Stimulated activated CD4-positive, alpha-beta T cell treated with anti-CD3 and anti-CD28 coated beads, TNF-alpha, amount 100 ng/mL, for 48 hours (primary cell): ENCODE measurements at places on chromosomes 7 and 10.

GRCh38 chr7:5284304-5285281, 1.9 kb downstream of the SLC29A4 start:
- no peak for DNase-seq

GRCh38 chr7:155198901-155199845, 98.5 kb upstream of the INSIG1 start:
- DNase-seq, result peak; percentile 39

DNA sequence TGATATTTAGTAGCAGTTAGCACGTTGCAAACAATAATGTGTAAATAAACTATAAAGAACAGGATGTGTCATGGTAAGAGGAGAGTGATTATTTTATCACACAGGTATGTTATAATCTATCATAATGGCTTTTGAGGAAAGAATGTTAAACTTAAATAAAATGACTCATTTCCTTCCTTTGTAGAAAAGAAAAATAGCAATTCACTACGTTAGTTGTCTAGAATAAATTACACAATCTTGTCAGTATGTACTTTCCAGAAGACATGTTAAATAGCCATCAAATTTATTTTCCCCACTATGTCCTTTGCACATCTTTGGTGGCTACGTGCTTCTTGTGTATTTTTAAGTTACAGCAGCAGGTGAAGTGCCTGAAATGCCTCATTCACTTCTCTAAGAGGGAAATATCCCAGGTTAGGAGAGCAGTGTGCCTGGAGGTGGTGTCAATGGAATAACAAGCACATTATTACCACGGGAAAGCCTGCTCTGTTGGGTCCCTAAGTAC, 133.8 kb downstream of the SEMA3A start:
- DNase-seq, result no peak

DNA sequence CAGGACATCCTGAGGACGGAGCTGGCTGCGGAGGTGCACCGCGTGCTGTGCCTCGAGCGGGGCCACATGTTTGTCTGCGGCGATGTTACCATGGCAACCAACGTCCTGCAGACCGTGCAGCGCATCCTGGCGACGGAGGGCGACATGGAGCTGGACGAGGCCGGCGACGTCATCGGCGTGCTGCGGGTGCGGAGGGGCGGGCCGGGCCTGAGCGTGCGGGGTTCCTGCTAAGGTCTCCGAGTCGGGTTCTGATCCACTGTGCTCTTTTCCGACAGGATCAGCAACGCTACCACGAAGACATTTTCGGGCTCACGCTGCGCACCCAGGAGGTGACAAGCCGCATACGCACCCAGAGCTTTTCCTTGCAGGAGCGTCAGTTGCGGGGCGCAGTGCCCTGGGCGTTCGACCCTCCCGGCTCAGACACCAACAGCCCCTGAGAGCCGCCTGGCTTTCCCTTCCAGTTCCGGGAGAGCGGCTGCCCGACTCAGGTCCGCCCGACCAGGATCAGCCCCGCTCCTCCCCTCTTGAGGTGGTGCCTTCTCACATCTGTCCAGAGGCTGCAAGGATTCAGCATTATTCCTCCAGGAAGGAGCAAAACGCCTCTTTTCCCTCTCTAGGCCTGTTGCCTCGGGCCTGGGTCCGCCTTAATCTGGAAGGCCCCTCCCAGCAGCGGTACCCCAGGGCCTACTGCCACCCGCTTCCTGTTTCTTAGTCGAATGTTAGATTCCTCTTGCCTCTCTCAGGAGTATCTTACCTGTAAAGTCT, 10.4 kb downstream of the ATG9B start:
- DNase-seq, result peak; percentile 83

DNA sequence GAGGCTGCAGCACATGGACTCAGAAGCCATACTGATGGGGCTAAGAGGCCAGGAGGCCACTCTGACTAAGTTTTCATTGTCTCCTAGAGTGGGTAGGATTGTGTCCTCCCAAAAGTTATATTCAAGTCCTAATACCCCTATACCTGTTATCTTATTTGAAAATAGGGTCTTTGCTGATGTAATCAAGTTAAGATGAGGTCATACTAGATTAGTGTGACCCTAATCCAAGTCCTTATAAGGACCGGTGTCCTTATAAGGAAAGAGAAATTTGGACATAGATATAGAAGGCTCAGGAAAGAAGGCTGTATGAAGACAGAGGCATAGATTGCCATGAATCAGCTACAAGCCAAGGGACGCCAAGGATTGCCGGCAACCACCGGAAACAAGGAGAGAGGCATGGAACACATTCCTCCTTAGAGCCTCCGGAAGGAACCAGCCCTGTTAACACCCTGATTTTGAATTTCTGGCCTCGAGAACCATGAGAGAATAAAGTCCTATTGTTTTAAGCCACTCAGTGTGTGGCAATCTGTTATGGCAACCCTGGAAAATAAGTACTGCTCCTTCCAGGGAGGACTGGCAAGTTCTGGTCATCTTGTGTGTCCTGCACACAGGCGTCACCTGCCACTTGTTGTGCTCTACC, 157.0 kb downstream of the EMX2 start:
- DNase-seq, result no peak

DNA sequence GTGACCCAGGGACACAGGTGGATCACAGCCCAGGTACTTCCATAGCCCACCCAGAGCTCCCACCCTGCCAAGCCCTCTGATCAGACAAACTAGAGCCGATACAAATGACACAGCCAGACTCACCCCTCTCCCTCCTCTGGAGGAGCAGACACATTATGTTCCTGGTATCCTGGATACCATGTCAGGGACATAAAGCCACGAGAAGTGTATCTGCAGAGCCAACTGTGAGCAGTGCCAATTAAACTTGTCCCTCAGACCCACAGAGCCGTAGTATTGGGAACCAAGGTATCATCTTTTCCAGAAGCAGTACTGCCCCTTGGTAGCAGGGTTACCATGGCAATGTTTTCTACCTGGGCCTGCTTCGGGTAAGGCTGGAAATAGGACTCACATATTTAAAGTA, 47.3 kb upstream of the CPXM2 start:
- no peak for DNase-seq

DNA sequence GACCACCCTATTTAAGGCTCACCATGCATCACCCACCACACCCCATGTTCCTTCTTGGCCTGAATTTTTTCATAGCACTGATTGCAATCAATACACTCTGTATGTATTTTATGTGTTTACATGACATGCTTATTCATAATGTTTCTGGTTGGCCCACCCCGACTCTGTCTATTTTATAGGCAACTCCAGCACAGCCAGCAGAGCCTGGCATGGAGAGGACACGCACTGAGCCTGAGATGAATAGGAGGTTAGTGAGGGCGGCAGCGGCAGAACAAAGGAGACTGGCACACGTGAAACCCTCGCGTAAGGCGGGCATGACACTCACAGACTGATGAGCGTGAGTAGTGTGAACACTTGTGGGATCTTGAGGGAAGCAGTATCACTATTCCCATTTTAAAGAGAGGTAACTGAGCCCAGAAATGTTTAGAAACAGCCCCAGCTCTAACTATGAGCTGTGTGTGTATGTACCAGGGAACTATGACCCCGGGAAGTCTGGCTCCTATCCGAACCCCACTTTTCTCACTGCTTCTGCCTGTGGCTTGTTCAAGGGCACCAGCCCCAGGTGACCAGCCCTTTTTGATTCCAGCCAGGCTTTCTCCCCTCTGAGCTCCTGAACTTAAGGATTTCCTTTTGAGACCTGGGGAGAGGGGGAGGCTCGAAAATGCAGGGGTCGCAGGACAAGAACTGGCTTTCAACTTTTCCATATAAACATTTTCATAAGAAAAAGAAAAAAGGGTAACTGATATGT, 113.3 kb downstream of the ARHGAP22 start:
- no peak for DNase-seq

- DNase-seq, result no peak
These were observed 17.4 kb downstream of the HBP1 start for GRCh38 chr7:107186240-107186639.

DNA sequence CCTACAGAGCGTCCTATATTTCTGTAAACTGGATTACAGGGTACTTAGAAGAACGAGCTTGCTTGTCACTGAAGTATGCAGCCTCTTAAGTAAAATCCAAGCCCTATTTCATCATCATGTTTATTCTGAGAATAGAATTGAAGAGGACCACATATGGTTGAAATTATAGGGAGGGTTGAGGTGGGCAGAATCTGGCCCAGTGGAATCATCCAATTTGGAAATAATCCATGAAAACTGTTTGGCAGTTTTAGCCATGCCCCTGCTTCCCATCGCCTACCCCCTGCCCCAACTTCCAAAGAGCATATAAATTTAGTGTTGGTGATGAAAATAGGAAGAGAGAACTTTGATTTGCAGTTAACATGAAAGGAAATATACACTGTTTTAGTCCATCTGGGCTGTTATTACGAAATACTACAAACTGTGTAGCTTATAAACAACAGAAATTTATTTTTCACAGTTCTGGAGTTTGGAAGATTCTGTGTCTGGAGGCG, 150.4 kb downstream of the PRKG1 start:
- DNase-seq, result no peak

GRCh38 chr7:81036871-81037270, 118.0 kb upstream of the SEMA3C start:
- DNase-seq, result no peak

- no peak for DNase-seq
These were observed 132.3 kb downstream of the DPY19L1 start for GRCh38 chr7:34904987-34905386.

DNA sequence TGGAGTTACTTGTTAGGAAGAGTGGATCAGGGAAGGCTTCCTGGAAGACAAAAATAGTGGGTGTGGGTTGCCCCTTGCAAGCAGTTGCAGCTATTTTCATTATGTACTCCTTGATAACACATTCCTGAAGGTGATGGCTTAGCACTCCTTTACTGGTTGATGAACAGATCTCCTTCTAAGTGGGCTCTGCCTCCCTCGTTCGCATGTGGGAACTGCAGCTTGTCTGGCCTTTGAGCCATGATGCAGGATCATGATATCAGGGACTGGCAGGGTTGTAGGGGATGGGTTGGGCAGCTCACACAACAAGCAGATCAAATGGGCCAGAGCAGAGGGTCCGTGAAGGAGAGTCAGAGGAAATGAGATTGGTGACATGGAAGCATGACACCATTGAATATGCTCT, 28.8 kb upstream of the LRRC4 start:
- DNase-seq, result no peak

- no peak for DNase-seq
These were observed 143.0 kb downstream of the NEURL1 start for GRCh38 chr10:103636492-103636891.

DNA sequence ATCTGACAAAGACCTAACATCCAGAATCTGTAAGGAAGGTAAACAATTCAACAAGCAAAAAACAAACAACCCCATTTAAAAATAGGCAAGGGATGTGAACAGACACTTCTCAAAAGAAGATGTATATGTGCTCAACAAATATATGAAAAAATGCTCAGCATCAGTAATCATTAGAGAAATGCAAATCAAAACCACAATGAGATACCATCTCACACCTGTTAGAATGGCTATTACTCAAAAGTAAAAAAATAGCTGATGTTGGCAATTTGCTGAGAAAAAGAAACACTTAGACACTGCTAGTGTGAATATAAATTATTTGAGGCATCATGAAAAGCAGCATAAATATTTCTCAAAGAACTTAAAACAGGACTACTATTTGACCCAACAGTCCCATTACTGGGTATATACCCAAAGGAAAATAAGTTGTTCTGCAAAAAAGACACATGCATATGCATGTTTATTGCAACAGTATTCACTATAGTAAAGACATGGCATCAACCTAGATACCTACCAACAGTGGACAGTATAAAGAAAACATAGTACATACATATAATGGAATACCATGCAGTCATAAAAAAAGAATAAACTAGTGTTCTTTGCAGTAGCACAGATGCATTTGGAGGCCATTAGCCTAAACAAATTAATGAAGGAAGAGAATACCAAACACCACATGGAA, 980.1 kb downstream of the KCNMA1 start:
- DNase-seq, result no peak

GRCh38 chr10:100670828-100671479, 74.4 kb upstream of the PAX2 start:
- DNase-seq, result peak; percentile 64

DNA sequence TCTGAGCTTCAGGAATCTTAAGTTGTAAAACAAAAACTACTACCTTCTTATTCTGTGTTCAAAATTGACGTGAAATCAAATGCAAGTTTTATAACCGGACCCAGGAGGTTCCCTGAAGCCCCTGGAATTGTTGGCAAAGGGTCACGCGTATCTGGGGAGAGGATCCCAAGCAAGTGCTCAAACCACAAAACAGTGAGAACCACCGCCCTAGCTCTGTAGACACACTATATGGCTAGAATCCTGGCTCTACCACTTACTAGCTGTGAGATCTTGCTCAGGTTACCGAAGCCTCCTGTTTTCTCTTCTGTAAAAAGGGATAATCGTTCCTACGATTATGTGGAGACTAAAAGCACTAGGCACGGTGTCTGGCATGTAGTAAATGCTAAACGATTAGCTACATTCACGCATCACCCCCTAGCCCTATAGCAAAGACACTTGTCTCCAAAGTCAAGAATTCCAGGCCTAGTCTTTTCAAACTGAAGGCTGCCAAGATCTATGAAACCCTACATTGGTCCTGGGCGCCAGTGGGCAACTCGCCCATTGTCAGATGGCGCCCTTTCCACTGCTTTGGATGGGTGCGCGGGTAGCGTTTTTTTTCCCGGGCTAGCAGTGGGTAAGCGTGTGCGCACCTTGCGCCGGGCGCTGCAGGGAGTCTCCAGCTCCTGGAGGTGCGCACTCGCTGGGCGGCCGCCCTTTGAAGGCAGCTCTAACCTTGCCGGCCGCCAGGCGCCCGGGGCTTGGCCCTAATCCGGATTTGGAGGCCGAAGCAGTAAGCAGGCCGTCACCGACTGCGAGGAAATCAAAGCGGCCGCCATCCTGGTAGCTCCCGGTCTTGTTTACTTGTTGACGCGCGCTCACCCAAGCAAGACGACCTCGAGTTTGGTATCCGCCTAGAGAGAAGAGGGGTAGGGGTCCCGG, 11.6 kb upstream of the NKX2-3 start:
- DNase-seq, result no peak

GRCh38 chr10:30510184-30510931, 76.4 kb downstream of the MAP3K8 start:
- DNase-seq, result no peak

DNA sequence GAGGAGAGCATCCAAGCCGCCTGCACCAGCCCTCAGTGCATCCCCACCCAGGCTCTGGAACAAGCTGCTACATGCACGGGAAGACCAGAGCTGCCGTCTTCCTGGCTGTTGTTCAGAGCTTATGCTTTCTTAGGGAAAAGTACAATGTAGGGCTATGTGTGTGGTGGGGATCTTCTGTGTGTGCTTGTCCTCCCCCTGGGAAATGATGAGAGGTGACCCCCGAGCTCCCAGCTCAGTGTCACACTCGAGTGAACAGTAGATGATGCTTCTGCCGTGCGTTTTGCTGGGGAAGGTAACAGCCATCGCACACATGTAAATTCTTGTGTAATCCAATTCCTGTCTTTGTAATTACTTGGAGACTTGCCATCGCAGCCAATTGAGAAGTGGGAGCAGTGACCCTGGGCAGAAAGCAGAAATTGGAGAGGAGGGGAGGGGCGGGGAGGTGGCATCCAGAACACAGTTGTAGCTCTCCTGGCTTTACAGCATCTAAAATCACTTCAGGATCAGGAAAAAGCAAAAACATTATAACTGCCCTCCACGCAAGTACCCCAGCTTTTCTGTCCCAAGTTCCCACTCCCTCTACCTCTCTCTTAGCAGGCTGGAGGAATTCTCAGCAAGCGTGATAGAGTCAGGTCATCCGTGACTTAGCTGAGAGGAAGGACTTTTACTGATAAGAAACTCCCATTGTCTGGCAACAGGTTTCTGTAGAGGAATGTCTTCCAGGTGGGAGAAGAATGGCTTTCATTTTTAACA, 149.6 kb downstream of the TCF7L2 start:
- DNase-seq, result no peak
